Mammary epithelial cell (primary cell): ENCODE measurements at places on chromosomes 3 and 15. TPM values are rescaled to one million over a fixed set of nuclear protein-coding genes. Genes with fewer than 3 reads are reported as not detected.
A peak's percentile ranks its signal among the peaks of the same experiment; 100 is the strongest.

CFAP100 gene
- polyA plus RNA-seq: not detected

RPL4 gene
- polyA plus RNA-seq: 4,438 TPM

- DNase-seq: peak; percentile 90
Observed at GRCh38 chr15:29821416-29822099, 710 bp downstream of the TJP1 start.

DNA sequence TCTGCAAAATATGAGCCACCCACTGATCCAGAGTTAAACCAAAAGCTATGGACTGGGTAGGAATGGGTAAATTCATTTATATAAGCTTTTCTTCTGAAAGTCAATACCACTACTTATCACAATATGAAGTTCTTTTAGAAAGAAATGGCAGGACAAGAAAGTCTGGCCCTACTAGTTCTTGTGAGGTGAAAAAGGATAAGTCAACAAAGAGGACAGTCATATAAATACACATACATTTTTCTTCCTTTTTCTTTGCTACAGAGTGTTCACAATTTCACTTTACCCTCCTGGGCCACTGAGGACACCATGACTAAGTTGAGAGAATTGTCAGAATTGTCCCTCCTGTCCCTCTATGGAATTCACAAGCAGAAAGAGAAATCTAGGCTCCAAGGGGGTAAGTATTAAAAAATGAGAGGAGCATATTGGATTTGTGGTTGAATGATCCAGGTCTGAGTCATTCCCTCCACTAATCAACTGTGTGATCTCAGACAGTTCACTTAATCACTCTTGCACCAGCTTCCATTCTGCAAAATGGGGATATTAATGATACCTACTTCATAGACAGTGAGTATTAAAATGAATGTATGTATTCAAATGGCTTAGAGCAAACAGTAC, 27.6 kb downstream of the ACP3 start:
- DNase-seq: peak; percentile 74

- DNase-seq: no peak
Observed at GRCh38 chr15:75032395-75032794, 9.0 kb downstream of the PPCDC start.

GRCh38 chr3:11651900-11652299, 8.2 kb upstream of the VGLL4 start:
- DNase-seq: no peak

DNA sequence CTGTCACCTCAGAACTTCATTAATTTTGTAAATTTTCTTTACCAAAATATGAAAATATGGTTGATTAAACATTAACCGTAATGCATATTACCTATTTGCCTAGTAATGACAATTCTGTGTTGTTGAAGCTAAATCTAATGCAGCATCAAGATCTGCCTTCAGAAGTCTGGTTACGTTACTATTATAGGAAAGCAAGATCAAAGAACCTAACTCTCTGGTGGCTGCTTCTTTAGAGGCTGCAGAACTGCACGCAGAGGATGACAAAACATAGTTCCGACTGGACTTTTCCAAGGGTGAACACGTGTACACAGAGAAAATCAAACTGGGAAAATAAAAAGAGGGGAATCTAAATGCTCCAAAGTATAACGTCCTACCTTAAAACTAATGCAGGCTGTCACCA, 20.5 kb downstream of the CD47 start:
- no peak for DNase-seq

DNA sequence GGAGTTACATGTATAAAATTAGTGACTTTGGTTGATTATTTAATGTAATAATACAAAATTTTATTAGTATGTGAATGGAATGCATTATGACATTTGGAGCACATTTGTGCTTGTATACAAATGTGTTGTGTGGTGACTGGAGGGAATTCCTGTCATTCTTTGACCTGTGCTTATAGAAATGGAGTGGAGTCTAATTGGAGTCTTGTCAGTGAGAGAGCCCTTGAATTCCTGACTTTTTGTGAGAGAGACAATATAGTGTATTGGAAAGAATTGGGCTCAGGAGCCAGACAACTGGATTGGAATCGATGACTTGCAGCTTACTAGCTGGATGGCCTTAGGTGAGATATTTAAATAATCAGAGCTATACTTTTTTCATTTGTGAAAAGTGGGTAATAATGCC, 9.4 kb downstream of the TCF12 start:
- DNase-seq: no peak
